ENCODE measurements at places on chromosomes 12 and 14.

- DNase-seq: no peak
These were observed 79.4 kb upstream of the CDKN3 start for GRCh38 chr14:54317391-54317790.

DNA sequence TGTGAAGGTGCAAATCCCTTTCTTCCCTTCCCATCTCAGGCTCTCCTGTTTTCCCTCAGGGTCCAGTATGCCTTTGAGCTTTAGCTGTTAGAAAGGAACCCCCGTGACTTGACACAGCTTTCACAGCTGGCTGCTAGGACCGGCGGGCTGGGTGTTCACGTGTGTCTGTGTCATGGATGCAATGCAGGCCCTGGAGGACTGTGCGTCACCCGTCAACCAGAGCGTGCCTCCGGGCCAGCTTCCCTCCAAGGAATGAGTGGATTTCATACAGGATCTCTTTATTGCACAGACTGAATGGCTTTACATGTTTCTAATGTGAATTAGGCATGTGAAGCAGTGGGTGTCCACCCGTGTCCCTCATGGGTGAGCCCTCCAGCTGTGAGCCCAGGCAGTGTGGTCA, 77.4 kb downstream of the AACS start:
- DNase-seq: no peak

DNA sequence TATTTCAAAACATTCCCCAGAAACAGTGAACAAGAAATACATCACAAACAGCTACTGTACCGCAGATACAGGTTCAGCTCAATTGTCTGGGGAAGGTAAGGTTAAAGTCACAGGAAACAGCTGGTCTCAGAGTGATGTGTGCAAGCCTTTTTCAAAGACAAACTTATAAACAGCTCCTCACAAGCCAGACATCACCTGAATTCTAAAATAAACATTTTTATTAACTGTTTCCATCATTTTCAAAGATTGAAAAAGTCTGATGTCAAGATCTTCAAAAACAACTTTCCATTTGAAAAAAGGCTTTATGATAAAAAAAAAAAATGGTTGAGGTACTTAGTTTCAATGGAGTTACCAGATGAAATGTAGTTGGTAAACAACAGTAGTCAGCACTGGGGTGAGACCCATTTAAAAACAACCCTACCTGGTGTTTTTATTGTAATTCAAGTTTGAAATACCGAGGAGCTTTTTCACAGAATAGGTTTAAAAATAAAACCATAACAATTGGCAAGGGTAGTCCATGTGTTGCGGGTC, 4.0 kb downstream of the BTG1 start:
- DNase-seq: no peak

DNA sequence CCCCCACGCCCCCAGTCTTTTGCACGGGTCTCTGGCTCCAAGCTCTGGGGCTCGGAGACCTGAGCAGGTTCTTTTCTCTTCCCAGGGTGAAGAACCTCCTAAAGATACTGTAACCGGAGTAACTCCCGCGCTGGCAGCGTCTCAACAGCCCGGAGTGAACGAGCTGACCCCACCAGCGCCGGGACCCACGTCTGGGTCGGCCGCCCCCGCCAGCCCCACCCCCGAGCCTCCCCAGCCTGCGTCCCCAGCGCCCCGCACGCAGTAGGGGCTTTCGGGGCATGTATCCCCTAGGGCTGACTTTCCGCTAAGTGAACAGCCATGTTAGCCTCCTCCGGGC, 858 bp downstream of the SLC35F4 start:
- DNase-seq: no peak

DNA sequence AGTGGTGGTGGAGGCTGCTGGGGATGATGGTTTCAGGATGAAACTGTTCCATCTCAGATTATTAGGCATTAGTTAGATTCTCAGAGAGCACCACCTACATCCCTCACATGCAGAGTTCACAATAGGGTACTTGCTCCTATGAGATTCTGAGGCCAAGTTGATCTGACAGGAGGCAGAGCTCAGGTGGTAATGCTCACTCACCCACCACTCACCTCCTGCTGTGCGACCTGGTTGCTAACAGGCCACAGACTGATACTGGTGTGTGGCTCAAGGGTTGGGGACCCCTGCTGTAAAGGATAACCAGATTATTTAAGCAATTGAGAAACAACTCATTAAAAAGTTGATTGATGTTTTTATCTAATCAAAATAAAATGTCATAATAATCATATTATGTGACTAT, 248.5 kb downstream of the RERGL start:
- DNase-seq: no peak

- no peak for DNase-seq
These were observed 33.1 kb downstream of the NPC2 start for GRCh38 chr14:74459976-74460375.

DNA sequence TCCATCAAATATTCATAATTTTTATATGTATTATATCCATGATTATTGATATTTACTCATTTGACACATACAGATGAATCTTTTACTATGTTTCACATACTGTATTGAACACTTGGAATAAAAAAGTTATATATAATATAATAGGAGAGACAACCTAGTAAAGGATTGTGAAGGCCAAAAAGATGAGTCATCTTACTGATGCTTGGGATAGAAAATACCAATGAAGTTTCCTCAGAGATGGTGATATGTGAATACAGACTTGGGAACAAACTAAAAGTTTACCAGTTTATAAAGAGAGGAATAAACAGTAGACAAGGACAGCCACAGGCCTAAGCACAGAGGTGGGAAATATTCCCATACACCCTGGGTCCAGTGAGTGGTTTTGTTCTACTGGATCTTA, 743.9 kb upstream of the FLRT2 start:
- DNase-seq: no peak

GRCh38 chr12:52015532-52016041, 8.8 kb downstream of the TAMALIN start:
- DNase-seq: no peak

GRCh38 chr12:72717036-72717435, 444.9 kb downstream of the TRHDE start:
- DNase-seq: no peak

DNA sequence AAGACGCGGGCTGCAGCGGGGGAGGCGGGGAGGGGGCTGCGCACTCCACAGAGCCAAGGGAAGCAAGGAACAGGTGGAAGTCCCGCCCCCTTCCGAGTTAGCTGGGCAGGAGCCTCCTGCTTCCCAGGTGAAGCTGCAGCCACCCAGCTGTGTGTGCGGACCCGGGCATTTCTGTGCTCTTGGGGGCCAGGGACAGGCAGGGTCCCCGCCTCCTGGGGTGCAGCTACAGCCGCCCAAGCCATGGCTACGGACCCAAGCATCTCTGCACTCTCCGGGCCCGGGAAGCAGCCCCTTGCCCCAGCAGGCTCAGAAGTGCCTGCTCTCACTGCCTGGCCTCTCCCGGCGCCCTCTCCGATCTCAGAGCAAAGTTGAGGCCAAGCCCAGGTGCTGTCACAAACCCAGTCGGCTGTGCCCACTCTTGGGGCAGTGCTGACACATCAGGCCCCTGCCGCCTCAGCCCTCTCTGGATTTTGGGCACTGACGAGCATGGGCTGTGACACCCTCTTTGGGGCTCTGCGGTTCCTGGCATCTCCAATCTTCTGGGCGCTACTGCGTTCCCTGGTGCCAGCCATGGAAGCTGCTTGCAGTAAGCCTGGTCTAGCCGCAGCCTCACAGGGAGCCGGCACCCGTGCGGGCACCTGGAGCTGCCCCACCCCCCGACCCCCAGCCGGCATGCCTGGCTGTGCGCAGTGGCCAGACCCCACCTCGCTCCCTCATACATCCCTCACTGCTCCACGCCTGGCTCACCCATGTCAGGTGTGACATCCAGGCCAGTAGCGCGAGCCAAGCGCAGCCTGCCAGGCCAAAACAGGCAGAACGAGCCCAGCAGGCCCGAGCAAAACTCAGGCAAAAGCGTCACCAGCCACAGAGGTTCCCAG, 8.5 kb upstream of the MGAT4C start:
- no peak for DNase-seq

GRCh38 chr14:95862243-95862642, 14.4 kb upstream of the TUNAR start:
- DNase-seq: no peak

DNA sequence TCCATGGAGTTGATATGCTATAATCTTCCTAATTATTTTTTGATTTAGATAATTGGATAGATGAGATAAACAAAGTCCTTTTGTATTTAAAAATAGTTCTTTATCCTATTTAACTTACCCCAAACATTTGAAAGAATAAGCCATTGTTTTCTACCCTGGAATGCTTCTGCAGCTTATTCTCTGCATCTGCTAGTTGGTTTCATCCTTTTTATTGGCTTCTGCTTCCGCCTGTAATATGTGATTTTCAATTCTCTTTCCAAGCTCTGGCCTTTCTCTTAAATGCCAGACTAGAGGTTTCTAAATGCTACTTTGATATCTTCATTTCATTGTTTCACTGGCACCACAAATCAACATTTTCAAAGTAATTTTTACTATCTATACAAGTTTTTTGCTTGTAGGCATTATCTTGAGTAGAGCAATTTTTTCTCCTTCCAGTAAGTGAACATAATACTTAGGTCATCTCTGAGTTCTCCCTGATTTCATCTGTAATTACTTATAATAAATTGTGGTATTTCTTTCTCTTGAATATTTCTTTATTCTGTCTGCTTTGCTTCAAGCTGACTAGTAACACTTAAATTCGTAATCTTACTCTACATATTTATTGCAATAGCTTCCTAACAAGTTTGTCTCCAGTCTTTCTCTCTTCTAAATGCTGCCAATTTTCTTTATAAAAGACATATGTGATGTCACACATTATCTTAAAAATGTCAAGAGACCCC, 958.4 kb downstream of the SLC6A15 start:
- DNase-seq: no peak

GRCh38 chr14:30156571-30156970, 228.9 kb upstream of the PRKD1 start:
- DNase-seq: no peak

DNA sequence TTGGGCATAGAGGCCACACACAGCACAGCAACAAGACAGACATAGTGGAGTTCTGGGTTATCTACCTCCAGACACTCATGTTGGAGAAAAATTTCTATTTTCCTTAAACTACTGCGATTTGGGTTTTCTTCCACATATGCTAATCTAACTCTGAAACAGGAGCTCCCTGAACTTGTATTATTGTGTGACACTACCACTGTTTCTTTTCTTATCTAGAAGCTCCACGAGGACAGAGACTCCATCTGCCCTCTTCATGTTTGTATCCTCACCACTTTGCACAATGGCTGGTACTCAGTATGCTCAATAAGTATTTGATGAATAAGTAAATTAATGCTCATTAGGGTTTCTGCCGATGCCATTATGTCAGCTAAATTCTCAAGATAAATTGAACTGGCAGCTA, 218.6 kb downstream of the PAX9 start:
- DNase-seq: no peak

DNA sequence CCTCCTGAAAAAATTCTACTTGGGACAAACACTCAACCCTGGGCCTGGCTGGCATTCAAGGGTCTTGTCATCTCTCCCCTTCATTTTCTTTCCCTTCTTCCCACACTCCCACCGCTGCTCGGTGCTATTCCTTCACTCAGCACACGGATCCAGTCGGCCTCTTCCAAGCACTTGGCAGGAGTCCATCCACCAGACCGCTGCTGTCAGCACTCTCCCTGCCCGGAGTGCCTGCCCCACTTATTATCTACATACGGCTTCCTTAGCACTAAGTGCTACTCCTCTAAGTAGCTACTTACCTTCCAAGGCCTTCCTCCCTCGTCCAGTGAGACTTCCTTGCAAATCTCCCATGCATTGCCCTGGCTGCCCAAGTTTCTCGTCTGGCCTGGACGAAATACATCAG, 29.8 kb downstream of the CALM1 start:
- DNase-seq: no peak

- DNase-seq: no peak
These were observed 10.5 kb downstream of the MTRFR start for GRCh38 chr12:123243671-123244262.

- DNase-seq: no peak
These were observed 39.4 kb downstream of the ZNF641 start for GRCh38 chr12:48311313-48311712.

DNA sequence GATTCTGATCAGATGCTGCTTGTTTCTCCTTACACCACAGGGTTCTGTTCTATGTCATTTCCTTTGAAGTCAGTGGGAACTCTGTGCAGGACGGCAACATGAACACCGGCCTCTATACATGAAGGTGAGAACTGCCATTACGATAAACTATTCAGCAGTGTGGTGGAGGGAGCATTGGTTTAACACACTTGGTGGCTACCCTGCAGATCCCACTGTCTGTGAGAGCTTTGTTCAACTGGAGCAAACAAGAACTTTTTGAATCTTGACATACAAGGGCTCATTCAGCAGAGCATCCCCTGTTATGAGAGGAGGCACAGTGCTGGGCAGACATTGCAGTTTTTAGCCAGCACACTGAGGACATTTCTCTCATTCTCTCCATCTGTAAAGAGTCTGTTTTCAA, 10.7 kb upstream of the FRS2 start:
- DNase-seq: no peak

- no peak for DNase-seq
These were observed 90.4 kb upstream of the TMCC3 start for GRCh38 chr12:94740601-94741362.

GRCh38 chr12:9756170-9756569, 4.5 kb downstream of the CD69 start:
- no peak for DNase-seq

DNA sequence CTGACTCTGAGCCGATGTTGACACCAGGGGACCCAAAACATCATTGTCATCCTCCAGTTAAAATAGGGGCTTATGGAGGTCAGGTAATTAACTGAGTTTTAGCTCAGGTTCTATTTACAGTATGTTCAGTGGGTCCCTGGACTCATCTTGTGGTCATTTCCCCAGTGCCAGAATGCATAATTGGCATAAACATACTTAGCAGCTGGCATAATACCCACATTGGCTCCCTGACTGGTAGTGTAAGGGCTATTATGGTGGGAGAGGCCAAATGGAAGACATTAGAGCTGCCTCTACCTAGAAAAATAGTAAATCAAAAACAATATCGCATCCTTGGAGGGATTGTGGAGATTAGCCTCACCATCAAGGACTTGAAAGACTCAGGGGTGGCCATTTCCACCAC, 350.9 kb downstream of the C12orf75 start:
- no peak for DNase-seq

- no peak for DNase-seq
These were observed 265.1 kb upstream of the SFSWAP start for GRCh38 chr12:131445795-131446194.
